Stimulated activated memory B cell treated with anti-CD40 and anti-IgM and Interleukin-4, amounts not matched to agents 10 μg/mL and 1 μg/mL and 100 μg/mL, for 72 hours (primary cell): ENCODE measurements at places on chromosomes 5 and 9.

GRCh38 chr5:119537704-119538103 lies 85.4 kb downstream of the HSD17B4 start:
- ATAC-seq: peak; percentile 97

DNA sequence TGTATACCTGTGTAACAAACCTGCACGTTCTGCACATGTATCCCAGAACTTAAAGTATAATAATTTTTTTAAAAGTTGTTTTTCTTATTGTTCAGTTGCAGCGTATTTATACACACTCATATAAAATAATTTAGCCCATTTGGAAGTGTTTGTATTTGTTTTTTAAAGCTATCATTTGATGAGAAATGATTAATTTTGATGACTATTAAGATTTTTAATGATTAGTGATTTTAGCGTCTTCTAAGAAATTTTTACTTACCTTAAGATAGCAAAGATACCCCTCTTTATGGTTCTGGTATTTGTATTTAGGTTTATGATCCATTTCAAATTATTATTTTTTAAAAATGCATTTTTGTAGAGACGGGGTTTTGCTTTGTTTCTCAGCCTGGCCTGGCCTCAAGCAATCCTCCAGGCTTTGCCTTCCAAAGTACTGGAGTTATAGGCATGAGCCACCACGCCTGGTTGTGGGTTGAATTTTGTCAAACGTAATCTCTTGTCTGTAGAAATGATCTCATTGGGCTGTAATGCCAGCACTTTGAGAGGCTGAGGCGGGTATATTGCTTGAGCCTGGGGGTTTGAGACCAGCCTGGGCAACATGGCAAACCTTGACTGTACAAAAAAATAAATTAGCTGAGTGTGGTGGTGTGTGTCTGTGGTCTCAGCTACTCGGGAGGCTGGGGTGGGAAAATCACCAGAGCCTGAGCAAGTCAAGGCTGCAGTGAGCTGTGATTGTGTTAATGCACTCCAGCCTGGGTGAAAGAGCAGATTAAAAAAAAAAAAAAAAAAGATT lies 26.9 kb downstream of the CSNK1G3 start:
- ATAC-seq: no peak

- ATAC-seq: no peak
Measured at GRCh38 chr5:64160201-64160600, 5.4 kb upstream of the RNF180 start.

DNA sequence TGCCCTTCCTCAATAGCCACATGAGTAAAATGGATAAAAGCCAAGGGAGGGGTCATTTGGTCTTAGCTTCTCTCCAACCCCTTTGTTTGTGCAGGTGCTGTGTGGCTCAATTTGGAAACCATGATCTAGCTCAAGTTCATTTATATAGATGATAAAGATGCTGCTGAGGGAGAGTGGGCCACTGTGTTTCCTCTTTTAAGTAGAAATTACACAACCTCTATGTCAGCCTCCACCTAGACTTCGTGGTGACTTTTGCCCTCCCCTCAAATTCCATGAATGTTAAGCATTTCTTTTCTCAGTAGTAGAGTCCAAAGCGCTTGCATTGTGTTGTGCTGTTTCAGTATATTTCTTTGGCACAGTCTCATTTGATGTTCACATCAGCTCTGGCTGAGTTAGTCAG lies 241.4 kb downstream of the ARHGAP26 start:
- ATAC-seq: no peak

DNA sequence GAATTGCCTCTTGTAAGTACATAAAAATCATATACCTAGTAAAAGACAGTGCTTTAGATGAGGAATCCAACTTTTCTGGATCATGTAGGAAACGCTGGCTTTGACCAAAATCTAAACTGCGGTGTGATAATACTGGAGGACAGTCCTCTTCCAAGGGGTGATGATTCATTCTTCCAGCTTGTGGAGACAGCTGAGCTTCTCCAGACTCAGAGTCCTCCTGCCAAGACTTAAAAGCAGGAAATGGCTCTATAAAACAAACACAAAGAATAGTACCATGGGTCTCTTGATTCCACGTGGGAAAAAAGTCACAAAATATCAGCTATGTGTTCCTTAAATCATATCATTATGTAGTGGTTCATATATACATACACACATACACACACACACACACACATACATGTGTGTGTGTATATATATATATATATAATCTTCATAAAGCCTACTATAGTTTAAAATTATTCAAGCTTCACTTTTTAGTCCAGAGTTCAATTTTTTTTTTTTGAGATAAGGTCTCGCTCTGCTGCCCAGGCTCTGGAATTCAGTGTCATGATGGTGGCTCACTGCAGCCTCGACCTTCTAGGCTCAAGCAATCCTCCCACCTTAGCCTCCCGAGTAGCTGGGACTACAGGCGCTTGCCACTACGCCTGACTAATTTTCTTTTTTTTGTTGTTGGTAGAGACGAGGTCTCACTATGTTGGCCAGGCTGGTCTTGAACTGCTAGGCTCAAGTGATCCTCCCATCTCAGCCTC lies 65.0 kb downstream of the PKD2L2 start:
- ATAC-seq: no peak

DNA sequence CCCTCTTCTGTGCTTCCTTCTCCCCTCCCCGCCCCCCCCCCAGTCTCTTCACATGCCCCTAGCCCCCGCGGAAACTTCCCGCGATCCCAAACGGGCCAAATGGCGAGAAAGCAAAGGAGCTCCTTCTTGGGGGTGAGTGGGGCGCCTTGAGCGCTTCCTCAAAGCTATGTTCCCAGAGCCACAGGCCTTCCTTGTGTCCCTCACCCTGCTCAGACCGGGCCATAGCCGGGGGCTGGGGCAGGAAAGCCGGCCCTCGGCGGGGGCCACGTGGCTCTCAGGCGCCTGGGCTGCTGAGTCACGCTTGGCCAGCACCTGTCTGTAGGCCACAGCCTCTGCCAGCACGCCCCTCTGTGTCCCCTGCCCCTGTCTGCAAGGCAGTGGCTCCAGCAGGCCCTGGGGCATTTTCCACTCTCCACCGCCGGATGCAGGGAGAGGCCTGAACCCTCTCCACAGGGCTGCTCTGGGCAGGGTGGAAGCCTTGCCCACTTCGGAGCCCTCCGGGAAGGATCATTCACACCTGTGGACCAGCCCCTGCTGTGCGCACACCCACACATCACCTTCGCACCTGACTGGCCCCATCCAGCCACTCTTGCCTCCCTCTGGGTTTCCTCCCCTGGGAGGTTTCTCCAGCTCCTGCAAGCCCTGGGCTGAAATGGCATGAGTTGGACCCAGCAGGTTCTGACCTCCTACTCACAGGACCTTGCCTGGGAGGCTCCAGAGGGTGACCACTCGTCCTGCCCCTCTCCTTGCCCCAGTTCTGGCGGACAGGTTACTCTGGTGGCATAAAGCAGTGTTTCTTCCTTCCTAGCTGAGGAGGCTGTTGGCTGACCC lies 1.2 kb upstream of the SQSTM1 start:
- ATAC-seq: peak; percentile 45

GRCh38 chr5:132293992-132294727 lies at the start of gene SLC22A4:
Gene SLC22A4 (plus strand): TSS chr5:132294394. CDS start chr5:132294617, 223 bp downstream.
- ATAC-seq: peak; percentile 88

DNA sequence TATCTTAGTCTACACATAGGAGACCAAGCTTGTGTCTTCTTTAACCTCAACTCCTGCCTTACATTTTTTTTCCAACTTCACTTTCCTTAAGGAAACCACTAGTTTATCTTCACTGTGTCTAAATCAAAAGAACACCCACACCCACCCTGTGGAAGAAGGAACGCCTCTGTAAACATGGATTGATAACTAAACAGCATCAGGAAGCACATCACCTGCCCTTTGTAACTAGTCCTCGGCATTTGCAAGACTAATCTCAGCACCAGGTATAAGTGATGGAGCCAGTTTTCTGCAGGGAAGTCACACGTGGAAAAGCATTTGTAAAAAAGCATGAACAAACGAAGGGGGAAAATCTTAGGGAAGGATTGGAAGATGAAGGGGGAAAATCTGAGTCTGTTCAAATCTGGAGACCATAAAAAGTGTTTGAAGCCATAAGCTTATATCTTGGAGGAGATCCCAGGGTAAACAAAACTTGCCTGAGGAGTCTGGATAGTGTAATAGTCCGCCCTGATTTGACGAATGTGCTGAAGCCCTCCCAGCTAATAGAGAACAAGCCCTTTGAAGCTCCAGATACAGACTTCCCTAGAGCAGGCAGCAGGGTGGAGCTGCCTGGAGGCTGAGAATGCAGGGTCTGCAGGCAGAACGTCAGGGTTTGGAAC lies 117.3 kb upstream of the LHFPL2 start:
- no peak for ATAC-seq

GRCh38 chr5:82348784-82349425 lies 70.8 kb upstream of the RPS23 start:
- no peak for ATAC-seq

- ATAC-seq: no peak
Measured at GRCh38 chr5:125657936-125658335, 765.3 kb upstream of the GRAMD2B start.

DNA sequence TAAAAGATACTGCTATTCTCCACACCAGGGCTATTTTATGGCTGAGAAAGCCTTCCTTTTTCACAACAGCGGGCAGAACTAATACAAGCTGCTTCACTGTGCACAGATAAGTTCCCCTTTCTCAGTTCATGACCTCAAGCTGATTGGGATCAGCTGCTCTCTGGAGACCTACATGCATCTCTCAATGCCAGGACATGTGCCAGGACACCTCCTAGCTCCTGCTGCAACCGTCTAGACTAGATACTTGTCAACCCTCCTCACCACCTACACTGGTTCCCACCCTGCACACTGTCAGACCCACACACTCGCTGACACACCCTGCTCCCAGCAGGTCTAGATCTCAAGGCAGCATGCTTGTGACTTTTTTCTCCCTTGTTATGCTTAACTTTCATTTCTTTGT lies 39.8 kb downstream of the STARD4 start:
- no peak for ATAC-seq

DNA sequence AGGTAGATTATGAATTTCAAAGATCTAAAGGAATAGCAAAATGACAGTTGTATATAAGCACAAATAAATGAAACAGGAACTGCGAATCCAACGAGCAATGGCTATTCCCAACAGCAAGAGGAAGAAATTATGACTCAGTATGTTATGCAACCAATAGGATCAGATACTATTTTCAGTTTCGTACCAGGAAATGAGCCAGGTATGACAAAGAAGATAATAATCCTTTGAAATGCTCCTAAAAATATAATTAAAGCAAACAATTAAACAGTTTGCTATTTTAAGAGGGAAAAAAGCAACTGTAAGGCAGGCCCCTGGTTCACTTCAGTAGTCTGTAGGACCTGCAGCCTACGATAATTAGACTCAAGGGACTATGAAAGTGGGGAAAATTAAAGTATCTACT lies 58.9 kb downstream of the AUH start:
- ATAC-seq: no peak

DNA sequence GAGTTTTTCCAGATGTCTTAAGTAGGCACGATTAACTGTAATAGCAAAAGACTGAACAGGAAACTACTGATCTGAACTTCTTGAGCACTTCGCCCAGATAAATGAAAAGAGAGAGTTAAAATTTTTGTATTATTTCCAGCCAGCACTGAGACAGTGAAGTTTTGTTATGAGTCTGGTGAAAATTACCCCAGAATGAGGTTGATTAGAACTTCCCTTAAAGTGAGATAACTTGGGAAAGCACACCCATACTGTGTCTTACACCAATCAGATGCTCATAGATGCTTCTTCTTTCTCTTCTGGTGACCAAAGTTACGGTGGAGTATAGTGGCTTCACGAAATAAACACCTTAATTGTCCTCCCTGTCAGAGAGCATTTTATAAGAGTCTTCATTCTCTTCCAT lies 131.8 kb upstream of the SLC12A2 start:
- ATAC-seq: no peak

DNA sequence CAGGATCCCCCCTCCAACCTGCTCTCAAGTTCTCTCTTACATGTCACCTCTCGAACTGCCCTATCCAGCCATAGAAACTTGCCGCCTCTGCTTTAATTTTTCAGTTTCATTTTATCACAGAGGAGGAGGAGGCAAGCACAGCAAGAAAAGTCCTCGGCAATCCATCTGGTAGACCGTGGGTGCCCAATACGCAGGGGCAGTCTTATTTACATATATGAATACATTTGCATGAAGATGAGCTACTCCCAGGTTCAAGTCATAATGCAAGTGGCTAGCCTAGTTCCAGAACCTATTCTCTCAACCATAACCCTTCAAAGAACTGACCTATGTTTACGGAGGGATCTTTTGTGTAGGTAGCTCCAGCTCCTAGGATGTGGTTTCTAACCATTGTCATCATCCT lies 223.2 kb upstream of the PANK3 start:
- no peak for ATAC-seq

GRCh38 chr9:38018958-38019602 lies 49.9 kb downstream of the SHB start:
- ATAC-seq: no peak

GRCh38 chr9:97406620-97407177 lies 5.2 kb upstream of the TDRD7 start:
- ATAC-seq: no peak

DNA sequence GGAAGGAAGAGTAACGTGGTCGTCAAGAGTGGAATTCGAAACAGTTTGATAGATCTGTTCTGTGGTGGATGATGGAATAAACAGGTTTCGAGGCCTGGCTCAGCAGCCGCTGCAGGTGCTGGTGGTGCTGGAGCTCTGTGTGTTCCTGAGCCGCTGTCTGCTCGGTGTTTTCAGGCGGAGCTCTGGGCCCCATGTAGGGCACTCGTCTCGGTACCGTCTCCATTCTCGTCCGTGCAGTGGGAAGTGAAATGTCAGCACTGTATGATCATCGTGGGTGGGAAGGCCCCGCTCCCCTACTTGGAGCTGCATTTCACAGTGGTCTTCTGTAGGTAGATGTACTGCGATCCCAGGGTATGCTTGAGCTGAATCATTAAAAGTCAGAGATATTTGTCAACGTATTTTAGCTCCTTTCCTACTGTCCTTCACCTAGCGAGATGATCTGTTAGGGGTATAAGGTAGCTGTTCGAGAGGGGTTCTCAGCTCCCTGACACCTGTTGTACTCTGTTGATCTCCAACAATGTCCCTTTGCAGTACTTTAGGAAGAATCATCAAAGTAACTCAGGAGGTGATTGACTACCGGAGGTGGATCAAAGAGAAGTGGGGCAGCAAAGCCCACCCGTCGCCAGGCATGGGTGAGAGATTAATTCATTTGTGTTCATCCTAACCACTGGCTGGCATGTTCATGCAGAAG lies 35.9 kb downstream of the TENT4A start:
- ATAC-seq: no peak

GRCh38 chr5:57007344-57007743 lies 55.4 kb upstream of the MIER3 start:
- ATAC-seq: peak; percentile 90

DNA sequence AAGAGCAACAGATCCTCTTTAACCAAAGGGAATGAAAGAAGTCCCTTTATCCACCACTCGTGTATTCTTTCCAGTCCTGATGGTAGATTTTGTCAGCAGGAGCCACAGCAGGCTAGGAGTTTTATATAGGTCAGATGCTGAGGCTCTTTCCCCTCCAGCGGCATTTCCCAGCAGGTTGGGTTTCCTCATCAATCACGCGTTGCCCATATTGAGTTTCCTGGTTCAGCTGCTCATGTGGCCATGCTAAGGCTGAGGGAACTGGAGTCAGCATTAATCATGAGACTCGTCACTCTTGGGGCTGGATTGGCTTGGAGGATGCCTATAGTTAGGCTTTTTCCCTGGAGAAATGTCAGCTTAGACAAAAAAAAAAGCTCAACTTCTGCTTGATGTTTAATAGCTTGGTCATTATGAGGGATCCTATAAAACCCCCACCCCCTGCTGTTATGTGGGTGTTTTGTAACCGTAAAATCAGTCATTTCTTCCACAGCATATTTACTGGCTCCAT lies 193.4 kb upstream of the GAS1 start:
- ATAC-seq: no peak

- ATAC-seq: peak; percentile 38
Measured at GRCh38 chr5:175542232-175542965, 64.0 kb downstream of the SFXN1 start.
